ENCODE measurements at places on chromosomes 3 and 15.
A peak's percentile ranks its signal among the peaks of the same experiment; 100 is the strongest.

DNA sequence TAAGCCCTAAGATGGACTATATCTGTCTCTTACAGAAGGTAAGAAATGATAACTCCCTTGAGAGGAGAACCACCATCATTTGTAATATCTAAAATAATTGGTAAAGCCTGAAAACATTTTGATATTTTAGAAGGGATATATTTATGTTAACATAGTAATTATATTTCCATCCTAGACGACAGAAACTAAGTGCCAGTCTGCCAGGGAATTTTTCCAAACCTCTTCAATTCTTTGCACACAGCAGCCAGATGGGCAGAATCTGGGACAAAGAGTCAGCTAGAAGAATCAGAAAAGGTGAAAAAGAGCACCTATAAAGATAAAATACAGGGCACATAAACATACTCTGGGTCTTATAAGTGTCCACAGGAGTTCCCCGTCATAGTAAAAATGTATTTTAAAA, 70.0 kb upstream of the CBLB start:
- DNase-seq, result peak; percentile 54

GRCh38 chr3:151356794-151357462, 27.6 kb upstream of the P2RY13 start:
- no peak for DNase-seq

DNA sequence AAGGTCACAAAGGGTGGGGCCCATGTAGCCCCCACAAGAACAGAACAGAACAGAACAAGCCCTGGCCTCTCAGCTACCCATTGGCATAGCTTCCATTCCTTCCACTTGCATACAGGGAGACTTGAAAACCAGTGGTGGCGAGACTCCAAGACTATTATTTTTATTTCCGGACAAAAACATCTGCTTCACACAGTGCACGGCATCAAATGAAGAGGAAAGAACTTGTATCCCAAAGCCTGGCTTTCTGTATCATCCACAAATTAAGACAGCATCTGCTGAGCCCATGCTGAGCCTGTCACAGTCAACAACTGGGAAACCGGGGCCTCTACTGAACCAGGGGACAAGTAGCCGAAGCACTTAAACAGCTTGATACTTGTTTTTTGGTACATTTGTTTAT, 56.0 kb downstream of the CLEC3B start:
- DNase-seq, result peak; percentile 43

DNA sequence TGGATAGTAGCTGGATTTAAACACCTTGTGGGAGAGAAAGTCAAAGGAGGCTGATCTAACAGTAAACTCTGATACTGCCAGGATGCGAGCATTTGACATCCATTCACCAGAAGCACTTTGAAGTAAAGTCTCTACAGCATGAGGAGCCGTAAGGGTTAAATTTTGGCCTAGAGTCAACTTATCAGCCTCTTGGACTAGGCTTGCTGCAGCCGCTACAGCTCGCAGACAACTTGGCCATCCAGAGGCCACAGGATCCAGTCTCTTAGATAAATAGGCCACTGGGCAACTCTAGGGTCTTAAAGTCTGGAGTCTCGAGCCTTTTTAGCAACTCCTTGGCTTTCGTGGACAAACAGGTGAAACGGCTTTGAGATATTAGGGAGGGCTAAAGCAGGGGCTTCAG, 61.4 kb downstream of the PLSCR2 start:
- no peak for DNase-seq

DNA sequence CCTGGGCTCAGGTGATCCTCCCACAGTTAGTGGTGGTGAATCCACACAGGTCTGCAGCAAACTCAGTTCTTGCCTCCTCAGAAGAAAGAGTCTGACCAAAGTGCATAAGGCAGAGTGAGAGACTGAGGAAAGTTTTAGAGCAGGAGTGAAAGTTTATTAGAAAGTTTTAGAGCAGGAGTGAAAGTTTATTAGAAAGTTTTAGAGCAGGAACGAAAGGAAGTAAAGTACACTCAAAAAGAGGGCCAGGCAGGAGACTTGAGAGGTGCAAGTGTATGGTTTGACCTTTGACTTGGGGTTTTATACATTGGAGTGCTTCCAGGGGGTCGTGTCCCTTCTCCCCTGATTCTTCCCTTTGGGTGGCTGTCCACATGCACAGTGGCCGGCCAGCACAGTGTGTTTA, 84.2 kb downstream of the LSM3 start:
- DNase-seq, result no peak

GRCh38 chr3:117433427-117433826, 723.8 kb downstream of the TUSC7 start:
- DNase-seq, result no peak

DNA sequence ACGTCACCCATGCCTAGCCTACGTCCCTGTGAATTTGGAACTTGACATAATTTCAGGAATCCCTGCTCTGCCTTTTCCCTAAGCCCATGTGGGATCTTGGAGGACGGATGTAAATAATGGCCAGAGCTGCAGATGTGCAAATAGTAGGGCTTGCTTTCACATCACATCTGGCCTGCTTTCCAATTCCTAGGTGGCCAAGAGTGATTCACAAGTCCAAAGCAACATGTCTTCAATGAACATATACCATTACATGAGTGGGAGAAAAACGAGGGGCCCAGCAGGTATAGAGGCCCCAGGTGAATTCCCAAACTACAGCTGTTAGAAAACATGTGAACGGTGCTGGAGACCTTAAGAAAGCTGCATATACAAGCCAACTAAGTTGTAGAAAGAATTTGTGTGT, 214.6 kb downstream of the MAGI1 start:
- no peak for DNase-seq

- DNase-seq, result no peak
Observed at GRCh38 chr15:80636675-80637074, 58.4 kb upstream of the ABHD17C start.

DNA sequence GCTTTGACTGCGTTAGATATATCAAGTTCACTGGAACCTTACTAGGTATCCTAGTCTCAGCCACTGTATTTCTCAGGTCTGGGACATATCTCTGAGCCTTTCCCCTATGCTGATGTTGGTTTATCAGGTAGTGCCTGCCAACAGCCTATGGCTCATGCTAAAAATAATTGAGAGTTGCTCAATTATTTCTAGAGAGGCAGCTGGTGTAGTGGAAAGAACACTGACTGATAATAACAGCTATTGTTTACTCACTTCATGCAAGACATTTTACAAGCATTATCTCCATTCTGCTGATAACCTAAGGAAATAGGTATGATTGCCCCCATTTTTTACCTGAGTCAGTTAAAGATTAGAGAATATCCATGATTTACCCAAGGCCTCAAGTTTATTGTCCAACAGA, 231.4 kb downstream of the LRRN1 start:
- DNase-seq, result no peak

- no peak for DNase-seq
Observed at GRCh38 chr15:36506733-36507356, 72.6 kb upstream of the CDIN1 start.

DNA sequence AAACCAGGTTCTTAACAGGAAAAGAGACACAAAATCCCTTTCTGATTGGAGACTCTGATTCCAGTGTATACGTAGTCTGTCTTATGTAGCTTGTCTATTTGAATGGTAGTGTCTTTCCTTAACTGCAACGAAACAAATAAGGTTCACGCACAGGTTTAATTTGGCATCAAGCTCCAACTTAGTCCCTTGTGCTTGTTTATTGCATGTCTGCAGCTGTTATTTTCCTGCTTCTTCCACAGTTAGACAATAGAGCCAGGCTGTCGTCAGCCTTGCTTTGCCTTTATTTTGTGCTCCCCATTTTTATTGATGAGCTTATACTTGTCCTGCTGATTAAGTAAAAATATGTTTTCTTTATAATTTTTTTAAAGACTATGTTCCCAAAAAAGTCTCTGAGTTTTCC, 152.7 kb upstream of the CDIN1 start:
- DNase-seq, result peak; percentile 17

GRCh38 chr3:33046521-33046920, 50.4 kb downstream of the GLB1 start:
- no peak for DNase-seq

DNA sequence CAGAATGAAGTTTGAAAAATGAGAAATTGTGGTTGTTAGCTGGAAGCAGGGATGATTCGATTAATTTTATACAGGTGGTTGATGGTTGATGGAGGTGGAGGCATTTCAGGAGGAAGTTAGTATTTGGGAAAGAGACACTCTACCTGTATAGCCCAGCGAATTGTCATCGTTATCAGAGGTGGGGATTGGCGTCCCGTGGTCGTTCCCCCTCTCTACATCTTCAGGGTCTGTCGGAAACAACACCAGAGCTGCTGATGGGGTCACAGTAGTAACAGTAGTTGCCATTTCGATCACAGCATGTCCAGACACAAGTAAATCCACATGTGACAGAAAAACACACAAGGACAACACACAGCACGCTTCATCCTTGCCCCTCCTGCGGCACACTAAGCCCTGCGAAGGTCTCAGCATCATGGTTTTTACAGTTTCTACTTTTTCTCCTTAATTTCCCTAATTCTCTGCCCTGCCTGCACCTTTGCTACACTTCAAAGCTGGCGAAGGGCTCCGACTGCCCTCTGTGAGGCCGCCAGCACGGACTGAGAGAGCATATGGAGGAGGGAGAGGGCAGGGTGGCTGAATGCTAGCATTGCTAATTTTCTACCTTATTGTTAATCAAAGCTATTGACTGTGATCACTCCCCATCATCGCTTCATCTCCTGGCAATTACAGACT, 642.3 kb downstream of the ROBO1 start:
- DNase-seq, result no peak

DNA sequence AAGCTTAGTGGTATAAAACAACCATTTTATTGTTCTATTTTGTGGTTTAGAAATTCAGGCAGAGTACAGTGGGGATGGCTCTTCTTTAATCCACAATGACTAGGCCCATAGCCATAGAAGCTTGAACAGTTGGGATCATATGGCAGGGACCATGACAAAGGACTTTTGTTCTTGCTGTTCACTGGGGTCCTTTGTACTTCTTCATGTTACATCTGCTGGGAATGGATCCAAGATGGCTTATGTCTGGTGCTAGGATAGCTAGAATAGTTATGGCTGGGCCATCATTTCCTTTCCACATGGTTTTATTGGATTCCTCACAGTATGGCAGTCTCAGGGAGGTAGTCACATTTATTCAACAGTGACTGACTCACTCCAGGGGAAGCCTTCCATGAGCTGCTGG, 427.9 kb upstream of the AGTR1 start:
- DNase-seq, result peak; percentile 30

GRCh38 chr15:42528970-42529369, 19.6 kb downstream of the LRRC57 start:
- no peak for DNase-seq

- DNase-seq, result no peak
Observed at GRCh38 chr15:36905908-36906307, 194.4 kb downstream of the MEIS2 start.

DNA sequence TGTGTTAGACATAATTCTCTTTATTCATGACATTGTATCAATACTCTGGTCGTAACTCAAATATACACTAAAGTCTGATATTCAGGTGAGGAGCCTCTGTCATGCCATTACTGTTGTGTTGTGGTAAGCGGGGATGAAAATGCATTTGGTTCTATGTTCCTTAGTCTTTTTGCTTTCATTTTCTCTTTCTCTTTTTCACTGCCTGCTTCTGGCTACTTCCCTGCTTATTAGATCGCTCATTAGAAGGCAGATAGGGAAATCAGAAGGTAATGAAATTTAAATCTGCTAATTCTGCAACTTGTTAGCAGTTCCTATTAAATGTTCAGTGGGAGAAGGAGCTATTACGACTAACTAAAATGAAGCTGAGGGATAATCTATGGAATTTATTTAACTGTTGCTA, 345.0 kb downstream of the GRM7 start:
- DNase-seq, result no peak

- DNase-seq, result peak; percentile 71
Observed at GRCh38 chr3:113255854-113256615, 44.7 kb downstream of the BOC start.

- no peak for DNase-seq
Observed at GRCh38 chr15:49721621-49722020, 100.8 kb downstream of the DTWD1 start.

- DNase-seq, result no peak
Observed at GRCh38 chr3:14328422-14328821, 74.0 kb upstream of the SLC6A6 start.

GRCh38 chr3:18989237-18989795, 159.0 kb upstream of the KCNH8 start:
- DNase-seq, result no peak

DNA sequence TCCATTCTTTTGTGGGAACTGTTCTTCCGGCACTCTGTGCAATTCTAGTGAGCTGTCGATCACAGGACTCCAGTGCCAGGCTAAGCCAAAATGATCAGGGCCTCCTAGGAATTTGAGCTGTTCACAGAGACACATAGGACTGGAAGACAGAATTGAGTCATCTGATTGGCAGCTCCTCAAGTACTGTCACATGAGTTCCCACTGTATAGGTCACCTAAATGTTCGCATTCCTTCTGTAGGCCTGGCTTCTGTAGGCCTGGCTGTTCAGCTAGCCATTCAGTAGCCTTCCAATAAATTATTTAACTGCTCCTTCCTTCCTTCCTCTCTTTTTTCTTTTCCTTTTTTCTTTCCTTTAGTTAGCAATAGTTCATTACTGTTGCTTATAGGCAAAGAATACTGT, 4.3 kb downstream of the PROS1 start:
- no peak for DNase-seq

GRCh38 chr3:30786365-30786764, 108.1 kb downstream of the GADL1 start:
- no peak for DNase-seq

GRCh38 chr3:43559961-43560360, 61.9 kb downstream of the ANO10 start:
- no peak for DNase-seq

- no peak for DNase-seq
Observed at GRCh38 chr15:87849181-87849580, 407.4 kb downstream of the NTRK3 start.
